Cerebellar nuclear complex (tissue), 1 donor: ENCODE measurements at places on chromosomes 11 and 22.

DNA sequence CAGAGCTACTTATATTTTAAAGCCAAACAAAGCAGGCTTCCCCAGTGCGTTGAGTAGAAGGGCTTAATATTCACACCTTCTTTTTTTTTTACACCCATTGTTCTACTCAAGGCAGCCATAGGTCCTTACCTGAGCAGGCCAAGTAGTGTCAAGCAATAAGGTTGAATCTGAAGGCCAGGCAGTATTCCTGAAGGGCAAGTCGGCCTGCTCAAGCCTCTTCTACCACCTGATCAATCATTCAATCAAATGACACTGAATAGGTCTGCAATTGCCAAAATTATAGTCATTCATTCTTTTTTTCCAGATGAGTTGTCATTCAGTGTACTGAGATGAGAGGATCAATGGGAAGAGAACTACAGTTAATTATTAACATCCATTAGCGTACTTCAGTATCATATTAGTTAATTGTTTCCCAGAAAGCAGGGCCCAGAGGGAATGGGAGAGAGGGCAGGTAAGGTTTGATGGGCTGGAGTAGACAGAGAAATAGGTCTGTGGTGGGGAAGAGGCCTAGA lies 11.9 kb upstream of the PPP2R1B start:
- DNase-seq: no peak

DNA sequence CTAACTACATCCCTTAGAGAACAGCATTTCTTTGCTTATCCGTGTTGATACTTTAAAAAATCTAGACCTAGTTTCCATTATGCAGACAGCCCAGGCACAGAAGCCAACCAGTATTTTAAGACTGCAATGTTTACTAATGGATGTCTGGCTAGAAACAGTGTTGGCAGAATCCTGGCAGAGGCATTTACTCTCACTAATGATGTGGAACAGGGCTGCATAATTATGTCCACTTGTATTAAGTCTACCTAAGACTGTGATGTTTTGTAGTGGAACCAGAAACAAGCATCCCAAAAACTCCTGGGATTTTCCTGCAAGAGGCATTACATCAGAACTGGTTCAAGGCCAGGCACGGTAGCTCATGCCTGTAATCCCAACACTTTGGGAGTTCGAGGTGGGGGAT lies 50.2 kb upstream of the PICALM start:
- DNase-seq: no peak

GRCh38 chr22:47053013-47053725 lies 290.7 kb downstream of the TBC1D22A start:
- no peak for DNase-seq

- DNase-seq: no peak
Observed at GRCh38 chr11:58963551-58964104, 24.3 kb downstream of the GLYATL1 start.

DNA sequence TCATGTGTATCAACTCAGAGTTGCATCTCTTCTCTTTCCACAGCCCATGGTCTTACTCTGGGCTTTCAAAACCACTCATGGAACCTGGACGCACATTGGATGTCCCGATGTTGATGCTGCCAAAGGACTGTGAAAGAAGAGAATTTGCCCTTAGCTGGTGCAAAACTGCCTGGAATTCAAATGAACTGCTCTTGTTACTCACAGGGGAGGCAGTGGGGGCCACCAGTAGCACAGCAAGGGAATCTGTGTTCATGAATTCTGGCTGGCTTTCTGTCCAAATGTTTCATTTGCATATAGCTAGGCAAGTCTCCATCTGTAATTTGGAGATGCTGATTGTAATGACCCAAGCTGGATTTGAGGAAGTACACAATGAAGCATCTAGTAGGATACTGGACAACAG lies 24.9 kb downstream of the LMO2 start:
- no peak for DNase-seq

- DNase-seq: no peak
Observed at GRCh38 chr22:47586038-47586437, 823.6 kb downstream of the TBC1D22A start.

DNA sequence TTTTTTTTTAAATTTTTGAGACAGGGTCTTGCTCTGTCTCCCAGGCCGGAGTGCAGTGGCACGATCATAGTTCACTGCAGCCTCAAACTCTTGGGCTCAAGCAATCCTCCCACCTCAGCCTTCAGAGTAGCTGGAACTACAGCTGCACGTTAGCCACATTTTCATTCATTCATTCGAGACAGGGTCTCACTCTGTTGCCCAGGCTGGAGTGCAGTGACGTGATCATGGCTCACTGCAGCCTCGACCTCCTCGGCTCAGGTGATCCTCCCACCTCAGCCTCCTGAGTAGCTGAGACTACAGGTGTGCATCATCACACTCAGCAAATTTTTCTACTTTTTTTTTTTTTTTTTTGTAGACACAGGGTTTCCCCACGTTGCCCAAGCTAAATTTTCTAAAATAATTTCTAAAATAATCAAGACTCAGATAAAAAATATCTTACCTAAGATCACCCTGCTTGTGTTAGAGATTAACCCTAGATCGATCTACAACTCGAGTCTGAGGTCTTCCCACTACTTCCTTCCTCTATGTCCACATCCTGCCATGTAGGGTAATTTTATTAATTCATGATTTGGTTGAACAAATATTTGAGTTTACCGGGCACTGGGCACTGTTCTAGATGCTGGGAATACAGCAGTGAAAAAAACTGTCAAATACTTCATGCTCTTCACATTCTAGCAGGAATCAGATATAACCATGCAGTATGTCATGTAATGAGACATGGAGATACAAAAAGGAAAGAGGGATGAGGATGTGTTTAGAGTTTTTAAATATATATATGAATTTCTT lies 15.1 kb downstream of the EIF4G2 start:
- DNase-seq: no peak

DNA sequence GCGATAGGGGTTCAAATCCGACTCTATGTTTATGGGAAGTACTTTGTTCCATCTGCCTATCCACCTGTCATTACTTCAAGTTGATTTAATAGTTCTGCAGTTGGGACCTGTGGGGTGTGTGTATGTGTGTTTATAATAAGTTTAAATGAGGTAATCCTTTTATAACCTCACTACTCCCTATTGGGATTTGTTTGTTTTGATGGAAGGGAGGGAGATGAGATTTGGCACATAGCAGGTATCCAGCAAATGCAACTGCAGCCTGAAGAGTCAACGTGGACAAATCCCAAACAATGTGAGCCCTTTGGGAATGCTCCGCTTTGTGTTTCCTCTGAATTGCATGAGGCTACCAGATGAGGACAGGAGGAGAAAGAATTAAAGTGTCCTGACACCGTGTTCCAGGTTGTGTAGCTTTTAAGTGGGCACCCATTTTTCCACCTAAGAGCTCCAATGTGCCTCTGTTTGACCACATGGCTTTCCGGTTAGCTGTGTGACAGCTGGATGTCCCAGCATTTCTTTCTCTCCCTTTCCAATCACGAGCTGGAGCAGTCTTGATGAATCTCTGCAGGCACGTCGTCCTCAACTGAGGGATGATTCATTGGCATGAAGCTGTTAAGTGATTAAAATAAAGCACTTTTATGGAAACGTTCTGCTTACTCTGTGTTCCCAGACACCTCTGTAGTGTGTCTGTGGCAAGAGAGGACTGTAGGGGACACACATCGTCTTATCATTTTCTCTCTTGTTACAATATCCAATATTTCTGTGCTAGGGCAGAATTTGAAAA lies 610.7 kb downstream of the NTM start:
- no peak for DNase-seq
